Suppressor macrophage treated with lipopolysaccharide for 1 hour (primary cell): ENCODE measurements at places on chromosomes 5 and 9.

DNA sequence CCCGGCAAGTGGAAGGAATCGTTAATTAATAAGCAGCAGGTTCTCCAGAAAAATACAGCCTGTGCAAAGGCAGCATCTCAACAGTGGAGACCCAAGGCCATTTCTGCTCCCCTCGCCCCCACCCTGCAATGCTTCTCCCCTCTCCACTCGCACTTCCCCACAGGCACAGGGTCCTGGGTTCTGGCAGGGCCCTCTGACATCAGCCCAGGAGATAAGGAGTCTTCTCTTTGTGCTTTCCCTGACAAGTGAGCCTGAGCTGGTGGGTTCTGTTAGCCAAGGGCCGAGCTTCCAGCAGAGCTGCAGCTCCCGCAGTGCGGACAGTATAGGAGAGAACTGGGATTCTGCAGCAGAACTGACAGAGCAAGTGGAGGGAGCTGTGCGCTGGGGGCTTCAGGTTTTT, 257.5 kb downstream of the NSG2 start:
- DNase-seq = no peak

DNA sequence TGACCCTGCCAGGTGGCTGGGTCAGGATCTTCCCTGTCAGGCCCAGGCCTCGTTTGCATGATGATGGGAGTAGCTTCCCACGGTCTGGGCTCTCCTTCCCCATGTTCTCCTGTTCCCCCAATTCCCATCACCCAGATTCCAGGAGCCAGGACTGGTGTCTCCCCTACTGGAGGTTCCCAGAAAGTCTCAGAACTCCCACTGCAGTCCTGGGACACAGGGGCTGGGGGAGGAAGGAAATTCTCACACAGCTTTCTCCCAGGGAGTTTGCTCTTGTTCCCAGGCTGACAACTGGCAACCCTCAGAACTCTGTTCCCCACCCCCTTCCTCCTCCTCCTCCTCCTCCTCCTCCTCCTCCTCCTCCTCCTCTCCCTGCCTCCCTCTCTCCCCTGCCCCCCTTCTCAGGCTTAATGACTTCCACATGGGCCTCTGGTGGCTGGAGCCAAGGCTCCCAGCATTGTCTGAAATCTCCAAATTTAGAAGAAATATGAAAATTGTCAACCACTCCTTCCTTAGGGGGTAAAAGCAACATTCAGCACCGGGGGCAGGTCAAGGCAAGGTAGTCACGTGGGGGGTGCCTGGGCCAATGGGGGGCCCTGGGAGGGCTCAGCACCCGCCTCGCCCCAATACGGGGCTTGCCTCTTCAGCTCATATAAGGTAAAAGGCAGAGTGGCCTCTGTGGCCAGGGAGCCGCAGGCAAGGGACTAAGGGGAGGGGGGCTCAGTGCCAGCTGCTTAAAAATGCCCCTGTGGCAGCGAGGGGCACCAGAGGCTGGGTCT, 27.3 kb upstream of the IL17B start:
- no peak for DNase-seq

GRCh38 chr9:122360891-122361290, 9.9 kb upstream of the PTGS1 start:
- no peak for DNase-seq

DNA sequence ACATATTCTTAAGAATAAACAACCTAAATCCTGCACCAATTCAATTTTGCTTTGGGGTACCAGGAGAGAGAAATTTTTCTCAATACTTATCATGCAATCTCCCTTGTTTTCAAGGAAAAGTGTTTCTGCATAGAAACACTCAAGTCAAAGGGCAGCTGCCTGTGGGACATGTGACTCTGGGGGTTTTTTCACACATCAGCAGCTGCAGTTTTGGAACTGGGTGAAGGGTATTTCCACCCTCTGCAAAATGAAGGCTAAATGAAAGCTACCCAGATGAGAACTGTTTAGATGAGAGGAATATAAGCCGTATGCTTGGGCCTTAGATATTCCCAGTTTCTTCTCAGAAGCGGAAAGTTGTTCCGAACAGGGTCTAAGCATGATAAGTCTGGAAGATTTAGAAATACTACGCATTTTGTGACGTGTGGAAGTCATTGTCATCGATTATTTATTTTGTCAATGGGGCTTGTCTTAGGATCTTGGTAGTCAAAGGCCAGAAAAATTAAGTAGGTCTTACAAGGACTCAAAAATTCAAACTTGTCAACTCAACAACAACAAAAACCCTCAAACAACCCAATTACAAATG, 64.3 kb upstream of the BOD1 start:
- peak; percentile 76 for DNase-seq

DNA sequence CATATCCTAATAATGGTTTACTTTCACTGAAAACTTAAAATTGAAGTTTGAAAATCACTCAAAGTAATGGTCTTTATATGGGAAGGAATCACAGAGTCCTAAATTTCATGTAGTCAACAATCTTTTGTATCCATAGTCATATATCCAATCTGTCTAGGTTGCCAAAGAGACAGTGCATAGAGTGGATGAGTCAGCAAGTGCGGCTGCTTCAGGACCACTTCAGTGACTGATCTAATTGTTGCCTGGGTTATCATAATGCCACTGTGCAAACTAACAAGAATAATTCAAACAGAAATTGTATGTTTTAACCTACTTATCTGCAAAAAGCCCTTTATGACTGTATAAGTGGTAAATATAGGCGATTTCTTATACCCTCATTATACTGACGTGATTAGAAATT, 211.3 kb upstream of the PRR16 start:
- DNase-seq = no peak

DNA sequence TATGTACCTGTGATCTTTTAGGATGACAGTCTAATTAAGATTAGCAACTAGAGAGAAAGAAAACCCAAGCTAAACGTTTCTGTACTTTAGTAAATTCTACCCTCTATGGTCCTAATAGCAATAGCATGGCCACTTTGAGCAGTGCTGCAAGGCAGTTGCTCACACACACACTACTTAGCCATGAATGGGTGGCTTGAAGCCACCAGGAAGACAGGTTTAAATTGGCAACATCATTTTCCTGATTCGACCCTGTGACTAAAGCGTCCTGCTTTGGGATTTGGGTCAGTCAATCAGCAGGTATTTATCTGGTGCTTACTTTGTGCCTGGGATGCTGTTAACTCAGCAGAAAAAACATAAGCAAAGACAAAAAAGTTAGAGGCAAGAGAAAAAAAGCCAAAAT, 150.6 kb downstream of the ARRDC3 start:
- DNase-seq = no peak

DNA sequence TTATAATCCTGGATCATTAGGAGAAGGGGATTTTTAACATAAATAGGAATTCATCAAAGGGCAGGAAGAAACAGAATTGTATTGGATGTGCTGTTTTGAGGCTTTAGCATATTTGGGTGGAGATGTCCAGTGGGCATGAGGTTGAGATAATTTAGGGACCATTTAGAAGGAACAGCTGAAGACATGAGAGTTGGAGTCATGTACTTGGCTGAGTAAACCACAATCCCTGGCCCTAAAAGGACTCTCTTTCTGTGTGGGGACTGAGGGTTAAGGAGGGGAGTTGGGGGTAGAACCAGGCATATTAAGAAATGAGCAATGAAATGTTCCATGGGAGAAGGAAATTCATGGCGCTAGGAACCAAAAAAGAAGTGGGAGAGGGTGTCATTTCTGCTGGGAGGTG, 61.5 kb downstream of the DCP2 start:
- no peak for DNase-seq

DNA sequence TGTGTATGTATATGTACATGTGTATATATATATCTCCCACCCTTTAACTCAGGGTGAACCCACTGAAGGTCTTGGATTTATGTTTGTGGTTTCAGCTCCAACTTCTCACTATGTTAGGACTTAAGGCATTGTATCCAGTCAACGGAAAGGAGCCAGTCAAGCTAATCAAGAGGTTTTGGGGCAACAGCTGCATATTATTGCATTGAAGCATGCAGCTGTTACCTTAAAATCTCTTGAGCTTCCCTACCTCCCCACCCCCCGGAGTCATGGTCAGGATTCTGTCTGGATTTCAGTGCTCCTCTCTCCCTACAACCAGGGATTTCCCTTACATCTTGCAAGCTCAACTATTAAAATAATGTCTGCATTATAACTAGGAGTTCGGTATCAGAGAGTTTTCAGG, 399.5 kb downstream of the SPOCK1 start:
- no peak for DNase-seq

GRCh38 chr5:1062761-1063568, 48.9 kb downstream of the SLC12A7 start:
- no peak for DNase-seq

GRCh38 chr9:18776836-18777820, 255.9 kb downstream of the SAXO1 start:
- no peak for DNase-seq

- DNase-seq = no peak
Observed at GRCh38 chr5:1356873-1357787, 12.2 kb upstream of the CLPTM1L start.

DNA sequence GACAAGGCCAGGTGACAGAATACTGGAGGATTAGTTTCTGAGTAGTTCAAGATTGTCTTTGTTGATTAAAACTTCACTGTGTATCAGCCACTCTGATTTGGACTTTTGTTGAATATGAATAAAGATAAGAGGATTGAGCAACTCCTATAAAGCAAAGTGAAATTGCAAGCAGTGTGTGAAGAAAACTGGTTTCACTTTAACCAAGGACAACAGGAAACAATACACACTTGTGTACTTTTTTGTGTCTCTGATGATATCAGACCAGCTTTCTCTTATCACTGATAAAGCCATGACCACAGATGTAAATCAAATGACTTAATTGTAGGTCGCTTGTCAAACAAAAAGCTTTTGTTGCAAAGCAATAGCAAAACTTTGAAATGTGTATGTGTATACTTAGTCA, 268.6 kb downstream of the FER start:
- DNase-seq = no peak

- no peak for DNase-seq
Observed at GRCh38 chr5:44568519-44568918, 179.3 kb upstream of the FGF10 start.

- no peak for DNase-seq
Observed at GRCh38 chr9:137228968-137229896, 1.5 kb upstream of the SLC34A3 start.

GRCh38 chr5:180807654-180808414, 5.2 kb upstream of the MGAT1 start:
- DNase-seq = no peak

DNA sequence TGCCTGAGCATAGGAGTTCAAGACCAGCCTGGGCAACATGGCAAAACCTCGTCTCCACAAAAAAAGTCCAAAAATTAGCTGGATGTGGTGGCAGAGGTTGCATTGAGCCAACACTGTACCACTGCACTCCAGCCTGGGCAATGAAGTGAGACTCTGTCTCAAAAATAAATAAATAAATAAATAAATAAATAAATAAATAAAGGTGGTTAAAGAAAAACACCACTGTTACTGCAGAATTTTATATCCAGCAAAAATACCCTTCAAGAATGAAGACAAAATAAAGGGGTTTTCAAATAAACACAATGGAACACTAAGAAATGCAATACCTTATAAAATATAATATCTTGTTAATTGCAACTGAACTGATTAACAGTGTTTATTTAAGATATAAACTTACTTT, 150.2 kb upstream of the TBCA start:
- DNase-seq = no peak

- no peak for DNase-seq
Observed at GRCh38 chr5:171882118-171882517, 96.5 kb downstream of the SMIM23 start.

DNA sequence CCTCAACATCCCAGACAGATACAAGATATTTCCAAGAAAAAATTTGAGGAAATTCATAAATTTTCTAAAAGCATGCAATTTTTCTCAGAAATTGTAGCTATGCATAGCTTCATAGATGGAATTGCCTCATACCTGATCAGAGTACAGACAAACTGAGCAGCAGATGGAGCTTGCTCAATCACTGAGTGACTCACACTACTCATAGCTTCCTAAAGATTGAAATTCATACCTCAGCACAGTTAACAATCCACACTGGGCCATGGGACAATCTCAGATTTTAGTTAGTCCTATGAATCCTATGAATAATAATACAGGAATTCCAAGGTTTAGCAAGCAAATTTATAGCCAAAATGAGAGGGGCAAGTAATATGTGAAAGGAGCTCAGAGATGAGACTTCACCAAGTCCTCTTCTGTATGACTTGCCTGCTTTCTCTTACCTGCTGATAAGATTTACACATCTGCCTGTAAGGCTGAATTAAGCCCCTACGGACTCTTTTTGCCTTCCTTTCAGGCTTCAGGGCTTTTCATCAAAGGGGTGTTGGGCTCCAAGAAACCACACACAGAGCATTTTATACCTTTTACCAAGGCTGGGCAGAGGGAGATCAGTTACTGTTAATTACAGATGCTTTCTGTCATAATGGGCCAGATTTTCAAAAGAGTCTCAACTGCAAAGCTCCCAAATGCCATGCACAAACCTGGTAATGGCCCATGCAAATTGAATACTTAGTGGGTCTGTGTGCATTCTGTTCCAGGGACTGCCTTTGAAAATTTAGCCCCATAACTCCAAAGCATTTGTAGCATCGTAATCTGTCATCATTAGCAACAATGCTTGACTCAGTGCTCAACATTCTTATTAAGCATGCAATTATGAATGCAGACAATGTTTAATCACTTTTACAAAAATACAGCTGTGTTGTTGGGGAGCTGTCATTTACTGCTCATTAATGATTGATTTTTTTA, 439.3 kb downstream of the DTWD2 start:
- no peak for DNase-seq

- no peak for DNase-seq
Observed at GRCh38 chr5:138528744-138529469, 14.1 kb downstream of the ETF1 start.
